Esophagus squamous epithelium (tissue), 5 donors: ENCODE measurements at places on chromosomes 3 and 15. TPM values are rescaled to one million over a fixed set of nuclear protein-coding genes. Genes with fewer than 3 reads are reported as not detected.
A peak's percentile ranks its signal among the peaks of the same experiment; 100 is the strongest.

Gene CLDN1
- total RNA-seq: 34.8 TPM

GRCh38 chr3:11445883-11446282 is 173.7 kb downstream of the ATG7 start:
- no peak overlapping the region for H3K27ac ChIP-seq
- no peak for DNase-seq

DNA sequence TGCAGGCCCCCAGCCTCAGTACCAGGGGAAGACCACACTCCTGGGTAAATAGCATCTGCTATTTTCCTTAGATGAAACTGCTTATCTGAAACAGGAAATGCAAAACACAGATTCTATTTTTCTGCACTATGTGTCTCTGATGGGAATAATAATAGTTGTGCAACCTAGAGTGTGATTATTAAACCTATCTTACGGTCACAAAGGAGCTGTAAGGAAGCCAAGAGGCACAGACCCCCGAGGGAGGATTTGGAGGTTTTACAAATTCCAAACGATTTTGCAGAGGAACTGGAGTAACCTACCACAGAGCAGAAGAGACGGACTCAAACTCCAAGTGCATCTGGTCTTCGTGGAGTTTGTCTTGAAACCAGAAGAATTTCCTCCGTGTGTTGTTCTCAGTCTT is 14.1 kb upstream of the APOD start:
- no peak for DNase-seq
- no peak overlapping the region for H3K27ac ChIP-seq
- no peaks in the 10 kb centered on the region for H3K27me3 ChIP-seq
- no peaks in the 10 kb centered on the region for H3K4me1 ChIP-seq

DNA sequence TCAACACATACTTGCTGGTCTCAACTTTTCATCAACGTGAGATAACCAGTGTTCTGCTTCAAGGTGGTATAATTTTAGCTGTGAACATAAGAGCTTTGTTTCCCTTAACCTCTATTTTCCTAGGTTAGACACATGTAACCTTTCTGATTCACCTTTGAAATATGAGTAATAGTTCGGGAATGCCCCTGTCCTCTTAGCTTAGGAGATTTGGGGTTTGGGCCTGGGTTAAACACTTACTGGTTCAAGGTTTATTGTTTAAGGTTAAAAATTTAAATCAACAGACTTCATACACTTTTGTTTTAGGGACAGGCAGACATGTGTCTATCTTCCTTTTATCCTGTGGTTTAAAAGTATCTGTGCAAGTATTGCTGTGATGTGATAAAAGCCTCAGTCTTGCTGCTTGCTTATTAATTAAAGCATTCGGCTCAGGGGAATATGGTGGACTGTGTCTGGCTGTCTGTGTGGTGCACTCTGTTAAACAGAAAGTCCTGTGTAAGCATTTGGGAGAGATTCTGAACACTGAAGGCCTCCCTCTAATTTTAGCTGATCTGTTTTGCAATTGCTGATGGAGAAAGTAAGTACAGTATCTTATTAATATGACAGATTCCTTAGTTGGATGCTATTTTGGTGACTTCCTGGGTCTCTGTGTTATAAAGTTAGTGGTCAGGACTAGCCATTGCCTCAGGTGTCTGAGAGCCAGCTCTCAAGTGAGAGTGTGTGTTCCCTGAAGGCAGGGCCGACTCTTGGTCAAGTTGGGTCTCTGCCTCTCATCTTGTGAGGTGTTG is 81.8 kb downstream of the USP13 start:
- H3K4me1 ChIP-seq: no peaks in the 10 kb centered on the region
- H3K4me3 ChIP-seq: no peak overlapping the region
- H3K27me3 ChIP-seq: no peaks in the 10 kb centered on the region
- DNase-seq: no peak
- peaks cover 29% of the 10 kb centered on the region for H3K36me3 ChIP-seq

GRCh38 chr3:179108086-179108485 is 36.5 kb upstream of the ZMAT3 start:
- H3K36me3 ChIP-seq: no peaks in the 10 kb centered on the region
- H3K4me1 ChIP-seq: no peaks in the 10 kb centered on the region
- no peak overlapping the region for H3K4me3 ChIP-seq
- H3K27me3 ChIP-seq: no peaks in the 10 kb centered on the region

Gene FOXL2
- not detected for total RNA-seq

GRCh38 chr15:64865998-64866520 is 24.3 kb downstream of the PLEKHO2 start:
- peaks cover 8% of the 10 kb centered on the region for H3K36me3 ChIP-seq
- H3K4me3 ChIP-seq: no peak overlapping the region
- H3K27me3 ChIP-seq: no peaks in the 10 kb centered on the region
- DNase-seq: no peak
- peak overlapping the region; percentile 59 for H3K27ac ChIP-seq

- no peaks in the 10 kb centered on the region for H3K4me1 ChIP-seq
- H3K36me3 ChIP-seq: no peaks in the 10 kb centered on the region
- DNase-seq: no peak
Observed at GRCh38 chr15:50278496-50278895, 13.0 kb upstream of the HDC start.

DNA sequence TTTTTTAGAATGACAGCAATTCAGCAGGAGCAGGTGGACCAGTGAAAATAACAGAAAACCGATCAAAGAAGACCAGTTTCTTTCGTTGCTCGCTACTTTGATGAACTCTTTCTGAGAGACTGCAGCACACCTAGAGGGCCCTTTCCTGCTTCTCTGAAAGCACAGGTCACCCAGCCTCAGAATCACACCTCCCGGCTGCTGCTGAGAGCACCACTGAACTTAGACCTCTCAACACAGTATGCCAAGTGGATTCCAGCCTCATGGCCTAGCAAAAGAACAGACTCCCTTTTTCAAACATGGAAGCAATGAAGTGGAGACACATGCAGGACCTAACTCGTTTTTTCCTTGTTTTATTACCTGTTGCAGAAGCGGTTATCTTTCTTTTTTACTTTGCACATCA is 13.9 kb upstream of the APH1B start:
- H3K36me3 ChIP-seq: peaks cover 4% of the 10 kb centered on the region
- no peaks in the 10 kb centered on the region for H3K27me3 ChIP-seq
- H3K4me3 ChIP-seq: no peak overlapping the region

DNA sequence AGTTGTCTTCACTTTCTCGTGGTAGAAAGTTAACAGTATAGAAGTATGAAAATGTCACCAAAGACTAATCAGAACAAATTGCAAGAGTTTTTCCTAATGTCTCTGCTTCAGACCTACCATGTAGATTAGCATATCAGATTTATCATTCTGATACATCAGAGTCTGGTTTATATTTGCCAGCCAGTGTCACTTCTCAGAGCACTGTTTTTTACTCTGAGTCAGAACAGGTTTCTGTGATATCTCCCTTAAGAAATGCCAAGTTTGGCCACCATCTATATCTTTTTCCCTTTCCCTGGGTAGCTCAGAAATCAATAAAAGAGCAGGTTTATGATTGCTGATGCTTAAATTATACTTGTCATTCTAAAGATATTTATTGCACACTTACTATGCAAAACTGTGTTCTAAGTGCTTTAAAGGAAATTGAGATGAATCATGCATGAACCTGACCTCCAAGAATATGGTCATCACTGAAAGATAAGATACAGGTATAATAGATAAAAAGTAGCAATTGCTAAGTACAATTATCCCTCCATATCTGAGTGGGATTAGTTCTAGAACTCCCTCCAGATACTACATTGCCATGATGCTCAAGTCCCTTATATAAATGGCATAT is 672.7 kb upstream of the NAALADL2 start:
- no peaks in the 10 kb centered on the region for H3K36me3 ChIP-seq
- H3K4me3 ChIP-seq: no peak overlapping the region
- no peak for DNase-seq
- H3K27ac ChIP-seq: no peak overlapping the region
- no peaks in the 10 kb centered on the region for H3K27me3 ChIP-seq
- H3K4me1 ChIP-seq: no peaks in the 10 kb centered on the region

Gene CEP63
- 14.5 TPM for total RNA-seq

Gene SERINC4
- total RNA-seq: not detected

GRCh38 chr15:70702584-70702983 is 60.8 kb downstream of the UACA start:
- DNase-seq: no peak
- peaks cover 43% of the 10 kb centered on the region for H3K4me1 ChIP-seq
- H3K27ac ChIP-seq: no peak overlapping the region
- H3K36me3 ChIP-seq: no peaks in the 10 kb centered on the region

- no peaks in the 10 kb centered on the region for H3K27me3 ChIP-seq
- DNase-seq: no peak
- no peak overlapping the region for H3K27ac ChIP-seq
- H3K4me1 ChIP-seq: no peaks in the 10 kb centered on the region
Observed at GRCh38 chr3:111033470-111034050, 38.1 kb upstream of the NECTIN3 start.

GRCh38 chr3:129001101-129001805 is at the start of gene EFCC1:
Gene EFCC1, plus strand, starts transcription at chr3:129001304. Its CDS starts 325 bp downstream, at chr3:129001629.
- peak within 1 kb of the TSS; percentile 68 for H3K27ac ChIP-seq
- peak within 1 kb of the TSS; percentile 56 for H3K4me3 ChIP-seq
- peaks cover 36% of the 10 kb centered on the region for H3K4me1 ChIP-seq
- no peaks in the 10 kb centered on the region for H3K36me3 ChIP-seq
- DNase-seq: no peak
